Choroid plexus epithelial cell (primary cell): ENCODE measurements at places on chromosomes 12 and 14.
A peak's percentile ranks its signal among the peaks of the same experiment; 100 is the strongest.

DNA sequence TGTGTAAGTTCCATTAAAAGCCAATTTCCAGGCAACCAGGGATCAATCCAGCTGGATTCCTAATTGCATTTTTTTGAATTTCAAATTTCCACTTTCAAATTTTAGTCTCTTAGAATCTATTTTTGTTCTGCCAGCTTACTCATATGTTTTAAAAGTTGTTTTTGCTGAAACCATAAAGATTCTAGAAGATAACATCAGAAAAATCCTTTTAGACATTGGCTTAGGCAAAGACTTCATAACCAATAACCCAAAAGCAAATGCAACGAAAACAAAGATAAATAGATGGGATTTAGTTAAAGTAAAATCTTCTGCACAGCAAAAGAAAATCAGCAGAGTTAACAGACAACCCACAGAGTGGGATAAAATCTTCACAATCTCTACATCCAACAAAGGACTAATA is 253.3 kb downstream of the AEBP2 start:
- no peak for DNase-seq

DNA sequence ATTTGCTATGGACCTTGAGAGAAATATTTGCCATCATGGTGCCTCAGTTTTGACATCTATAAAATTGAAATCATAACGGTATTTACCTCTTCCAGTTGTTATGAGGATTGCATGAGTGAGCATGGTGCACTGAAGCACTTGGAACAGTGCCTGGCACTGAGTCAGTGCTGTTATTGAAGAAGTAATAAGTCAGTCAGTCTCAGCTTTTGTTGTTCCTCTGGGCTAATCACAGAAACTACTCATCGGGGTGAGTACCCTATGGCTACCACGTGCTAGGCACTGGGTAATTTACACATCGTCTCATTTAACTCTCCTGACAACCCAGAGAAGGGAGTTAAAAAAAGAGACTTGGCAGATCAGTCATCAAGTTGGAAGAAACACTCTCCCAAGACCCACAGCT is 159.5 kb upstream of the NRXN3 start:
- DNase-seq, result peak; percentile 55

- DNase-seq, result no peak
These were observed 4.1 kb downstream of the TEAD4 start for GRCh38 chr12:2963154-2963759.

DNA sequence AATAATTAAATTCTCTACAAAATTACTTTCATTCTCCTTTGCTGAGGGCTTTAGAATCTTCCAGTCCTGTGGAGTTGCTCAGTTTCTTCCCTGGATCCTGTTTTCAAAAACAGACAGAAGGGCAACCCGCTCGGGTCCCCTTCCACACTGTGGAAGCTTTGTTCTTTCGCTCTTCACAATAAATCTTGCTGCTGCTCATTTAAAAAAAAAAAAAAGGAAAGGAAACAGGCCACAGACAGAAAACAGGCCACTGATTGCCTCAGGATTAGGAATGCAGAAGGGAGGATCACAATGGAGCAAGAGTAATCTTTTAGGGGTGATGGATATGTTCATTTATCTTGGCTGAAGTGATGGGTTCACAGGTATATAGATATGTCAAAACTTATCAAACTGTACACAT is 29.5 kb upstream of the HIGD1C start:
- peak; percentile 73 for DNase-seq
